ENCODE measurements at places on chromosomes 11 and 22.

- DNase-seq: no peak
Observed at GRCh38 chr22:28105988-28106387, 186.9 kb upstream of the PITPNB start.

DNA sequence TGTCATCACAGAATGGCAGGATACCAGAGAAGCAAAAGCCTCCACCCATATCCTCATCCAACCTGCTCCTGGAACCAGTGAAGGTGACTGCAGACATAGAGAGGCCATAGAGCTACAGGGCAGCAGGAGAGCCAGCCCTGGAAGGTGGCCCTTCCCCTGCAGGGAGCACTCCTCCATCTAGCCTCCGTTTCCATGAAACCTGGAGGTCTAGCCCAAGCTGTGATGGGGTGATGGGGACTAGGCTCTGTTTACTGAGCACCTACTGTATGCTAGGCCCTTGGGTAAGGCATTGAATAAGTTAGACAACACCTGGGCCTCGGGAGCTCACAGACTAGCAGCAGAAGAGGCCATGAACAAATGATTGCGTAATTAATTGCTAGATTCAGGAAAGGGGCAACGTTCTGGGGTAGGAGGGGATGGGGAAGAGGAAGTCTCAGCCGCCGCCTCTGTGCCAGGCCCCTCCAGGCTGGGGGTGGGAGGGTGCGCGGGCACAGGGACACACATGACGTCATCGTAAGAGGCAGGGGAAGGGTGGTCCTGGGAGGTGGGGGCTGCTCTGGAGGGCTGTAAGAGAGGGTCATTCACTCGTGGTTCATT is 784 bp upstream of the SYNGR1 start:
- DNase-seq: no peak

DNA sequence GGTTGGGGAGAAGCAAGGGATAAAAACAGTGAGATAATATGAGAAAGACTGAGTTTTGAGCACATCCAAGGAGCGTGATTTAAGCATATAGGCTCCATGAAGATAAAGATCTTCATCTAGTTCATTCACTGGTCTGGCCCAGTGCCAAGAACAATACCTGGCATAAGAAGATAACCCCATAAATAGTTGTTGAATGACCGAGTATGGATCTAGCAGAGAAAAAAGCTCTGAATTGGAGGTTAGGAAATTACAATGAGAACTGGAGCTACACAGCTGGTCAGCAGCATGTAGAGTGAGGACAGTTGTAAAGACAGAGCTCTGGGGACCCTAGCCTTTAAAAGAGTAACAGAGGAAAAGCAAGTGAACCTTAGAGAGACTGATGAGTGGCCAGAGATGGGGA is 33.0 kb upstream of the PAK1 start:
- no peak for DNase-seq

- no peak for DNase-seq
Observed at GRCh38 chr11:17117262-17117661, 39.8 kb upstream of the RPS13 start.

- no peak for DNase-seq
Observed at GRCh38 chr22:46195487-46196165, 45.3 kb downstream of the PPARA start.

- DNase-seq: no peak
Observed at GRCh38 chr11:77442394-77443053, 31.4 kb downstream of the PAK1 start.

GRCh38 chr11:9535189-9535781 is 38.2 kb upstream of the WEE1 start:
- DNase-seq: peak; percentile 93

DNA sequence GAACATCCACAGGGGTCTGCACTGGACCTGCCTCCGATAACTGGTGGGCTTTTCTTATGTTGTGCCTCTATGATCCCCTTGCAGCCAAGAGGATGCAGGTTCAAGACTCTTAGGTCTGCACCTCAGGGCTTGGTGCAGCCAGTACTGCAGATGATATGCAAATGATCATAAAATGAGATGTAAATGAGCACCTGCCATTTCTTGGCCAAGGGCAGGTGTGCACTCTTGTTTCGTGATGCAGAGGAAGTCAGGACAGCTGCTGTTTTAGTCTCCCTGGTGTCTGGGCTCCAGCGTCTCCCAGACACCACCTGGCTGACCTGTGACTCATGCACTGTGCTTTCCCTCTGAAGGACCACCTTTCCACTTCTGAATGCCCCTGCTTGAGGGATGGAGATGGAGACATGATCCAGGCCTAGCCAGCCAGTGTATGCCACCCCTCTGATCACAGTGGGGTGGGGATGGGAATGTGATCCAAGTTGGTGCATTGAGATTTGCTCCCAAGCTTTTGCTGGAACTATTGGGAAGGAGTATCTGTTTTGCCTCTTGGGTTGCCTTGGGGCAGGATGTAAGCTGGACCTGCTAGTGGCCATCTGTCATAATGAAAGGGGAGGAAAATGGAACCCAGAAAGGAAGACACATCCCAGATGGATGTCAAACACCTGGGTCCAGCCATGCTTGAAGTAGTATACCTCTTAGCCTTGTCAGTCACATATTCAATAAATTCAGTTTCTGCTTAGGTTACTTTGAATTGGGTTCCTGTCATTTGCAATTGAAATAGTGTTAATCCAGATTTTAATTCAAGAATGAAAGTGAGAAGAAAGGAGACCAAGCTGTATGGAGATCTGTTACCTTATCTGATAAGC is 3.3 kb upstream of the KCNJ11 start:
- DNase-seq: peak; percentile 52

DNA sequence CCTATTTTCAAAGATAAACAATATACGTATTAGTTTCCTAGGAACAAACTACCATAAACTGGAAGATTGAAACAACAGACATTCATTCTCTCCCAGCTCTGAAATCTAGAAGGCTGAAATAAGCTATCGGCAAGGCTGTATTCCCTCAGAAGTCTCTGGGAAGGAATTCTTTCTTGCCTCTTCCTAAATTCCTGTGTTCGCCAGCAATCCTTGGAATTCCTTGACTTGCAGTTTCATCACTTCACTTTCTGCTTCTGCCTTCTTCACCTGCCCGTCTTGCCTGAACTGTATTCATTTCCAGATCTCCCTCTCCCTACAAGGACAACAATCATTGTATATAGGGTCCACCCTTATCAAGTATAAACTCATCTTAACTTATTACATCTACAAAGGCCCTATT is 17.7 kb upstream of the PRDM10 start:
- DNase-seq: no peak

GRCh38 chr11:60208951-60209350 is 26.1 kb upstream of the MS4A6A start:
- no peak for DNase-seq

DNA sequence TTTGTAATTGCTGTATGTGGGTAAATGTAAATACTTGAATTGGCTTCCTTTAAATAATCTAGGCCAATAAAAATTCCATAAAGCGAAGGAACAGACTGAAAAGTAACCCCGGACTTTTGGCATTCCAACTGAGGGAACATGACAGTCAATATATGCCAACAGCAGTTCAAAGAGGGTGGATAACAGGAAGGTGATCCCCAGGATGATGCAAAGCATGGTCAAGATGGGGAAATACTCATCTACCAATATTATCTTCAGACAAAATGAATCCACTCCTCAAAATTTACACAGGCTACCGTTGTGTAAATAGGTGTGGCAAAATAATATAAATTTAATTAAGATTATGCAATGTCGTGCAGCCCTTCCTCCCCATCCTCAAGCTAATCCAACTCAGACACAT is 56.9 kb downstream of the BBOX1 start:
- no peak for DNase-seq

DNA sequence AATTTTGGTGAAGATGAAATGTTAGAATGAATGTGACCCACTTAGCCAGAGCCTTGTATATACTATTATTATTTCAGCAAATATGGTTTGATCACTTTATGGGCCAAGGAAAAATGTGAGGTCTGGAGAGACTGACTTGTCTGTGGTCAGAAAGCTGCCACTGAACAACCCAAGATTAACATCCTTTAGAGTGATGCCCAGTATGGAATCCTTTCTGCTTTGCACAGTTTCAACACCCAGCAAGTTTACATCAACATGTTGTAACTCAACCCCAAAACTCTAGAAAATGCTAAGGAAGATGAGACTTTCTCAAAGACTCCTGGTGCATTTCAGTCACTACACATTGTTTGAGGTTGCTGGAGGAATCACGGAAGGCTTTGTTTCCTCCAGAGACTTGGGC is 107.7 kb downstream of the SNX19 start:
- DNase-seq: no peak
